ENCODE measurements at places on chromosomes 2 and 18.

- no peak for DNase-seq
These were observed 45.4 kb upstream of the LTBP1 start for GRCh38 chr2:32901313-32901712.

DNA sequence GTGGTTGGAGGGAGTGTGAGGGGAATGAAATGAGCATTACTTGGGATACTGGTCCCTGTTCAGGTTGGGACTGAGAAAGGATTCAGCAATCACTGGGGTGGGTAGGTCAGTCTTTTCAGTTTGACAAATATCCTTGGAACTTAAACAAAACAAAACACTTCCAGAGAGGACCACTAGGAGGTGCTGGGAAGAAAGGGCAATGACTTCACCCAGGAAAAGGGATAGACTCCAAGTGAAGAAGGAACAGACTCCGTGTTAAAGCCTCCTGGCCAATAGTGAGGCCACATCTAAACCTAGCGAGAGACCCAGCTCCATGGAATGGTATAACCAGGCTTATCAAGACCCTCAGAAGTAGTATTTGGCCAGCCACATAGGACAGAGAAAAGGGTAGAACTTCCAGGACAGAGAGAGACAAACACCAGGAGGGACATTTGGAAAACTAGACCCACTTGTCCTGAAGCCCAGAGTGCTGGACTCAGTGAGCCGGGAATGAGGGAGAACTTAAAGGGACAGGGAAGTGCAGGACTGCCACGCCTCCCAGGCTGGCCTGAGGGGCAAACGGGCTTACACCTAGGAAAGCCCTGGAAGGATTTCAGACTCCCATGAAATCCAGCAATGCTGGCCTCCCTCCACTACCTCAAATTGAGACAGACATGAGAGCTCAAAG, 19.6 kb upstream of the KCNG3 start:
- DNase-seq, result no peak

DNA sequence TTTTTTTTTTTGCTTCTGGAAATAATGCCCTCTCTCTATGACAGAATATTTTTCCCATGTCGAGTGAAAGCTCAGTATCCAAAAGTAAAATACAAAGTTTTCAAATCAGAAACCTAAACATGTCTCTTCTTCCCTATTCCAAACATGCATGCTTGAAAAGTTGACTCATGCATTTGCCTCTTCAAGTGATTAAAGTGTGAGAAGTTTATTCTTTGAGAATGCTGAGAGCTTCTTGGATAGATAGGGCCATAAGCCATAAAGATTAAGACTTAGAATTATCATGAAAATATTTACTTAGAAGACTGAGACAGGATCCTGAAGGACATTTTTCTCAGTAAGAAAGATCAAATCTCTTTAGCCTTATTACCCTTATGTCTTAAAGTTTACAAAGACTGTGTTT, 98.6 kb upstream of the EPB41L5 start:
- DNase-seq, result no peak

DNA sequence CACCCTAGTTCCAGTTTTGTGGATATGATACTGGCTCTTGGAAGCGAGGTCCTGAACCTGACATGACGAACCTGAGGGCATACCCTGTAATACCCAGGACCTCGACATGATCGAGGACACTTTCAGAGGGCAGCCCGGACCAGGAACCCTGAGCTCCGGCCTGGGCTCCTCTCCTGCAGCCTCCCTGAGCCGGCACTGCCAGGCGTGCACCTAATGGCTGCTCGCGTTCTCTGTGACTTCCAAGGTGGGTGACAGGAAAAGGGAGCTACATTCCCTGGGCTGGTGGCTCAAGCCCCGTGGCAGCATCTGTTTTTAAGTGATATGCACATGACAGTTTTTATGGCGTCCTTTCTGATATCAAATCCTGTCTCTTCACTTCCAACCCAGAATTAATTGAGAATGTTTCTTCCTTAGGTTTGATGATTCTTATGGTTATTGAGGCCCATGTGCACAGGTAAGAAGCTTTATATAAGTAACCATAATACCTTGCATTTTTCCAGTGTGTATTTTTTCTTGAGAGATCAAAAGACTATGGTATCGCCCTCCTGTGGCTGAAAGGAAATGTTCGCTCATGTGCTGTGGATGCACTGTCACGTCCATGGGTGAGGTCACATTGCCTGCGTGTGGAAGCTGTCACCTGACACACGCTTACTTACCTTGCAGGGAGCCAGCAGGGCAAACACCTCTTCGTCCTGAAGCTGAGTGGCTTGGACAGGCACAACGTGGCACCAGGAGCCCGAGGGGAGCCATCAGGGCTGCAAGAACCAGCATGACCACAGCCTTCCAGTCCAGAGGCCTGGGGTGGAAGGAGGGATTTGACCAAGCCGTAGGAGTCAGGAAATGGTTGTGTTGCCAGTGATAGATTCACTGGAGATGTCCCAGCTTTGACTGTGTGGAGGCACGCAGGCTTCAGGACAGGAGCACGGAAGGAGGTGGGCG, 367.4 kb upstream of the MYT1L start:
- no peak for DNase-seq

DNA sequence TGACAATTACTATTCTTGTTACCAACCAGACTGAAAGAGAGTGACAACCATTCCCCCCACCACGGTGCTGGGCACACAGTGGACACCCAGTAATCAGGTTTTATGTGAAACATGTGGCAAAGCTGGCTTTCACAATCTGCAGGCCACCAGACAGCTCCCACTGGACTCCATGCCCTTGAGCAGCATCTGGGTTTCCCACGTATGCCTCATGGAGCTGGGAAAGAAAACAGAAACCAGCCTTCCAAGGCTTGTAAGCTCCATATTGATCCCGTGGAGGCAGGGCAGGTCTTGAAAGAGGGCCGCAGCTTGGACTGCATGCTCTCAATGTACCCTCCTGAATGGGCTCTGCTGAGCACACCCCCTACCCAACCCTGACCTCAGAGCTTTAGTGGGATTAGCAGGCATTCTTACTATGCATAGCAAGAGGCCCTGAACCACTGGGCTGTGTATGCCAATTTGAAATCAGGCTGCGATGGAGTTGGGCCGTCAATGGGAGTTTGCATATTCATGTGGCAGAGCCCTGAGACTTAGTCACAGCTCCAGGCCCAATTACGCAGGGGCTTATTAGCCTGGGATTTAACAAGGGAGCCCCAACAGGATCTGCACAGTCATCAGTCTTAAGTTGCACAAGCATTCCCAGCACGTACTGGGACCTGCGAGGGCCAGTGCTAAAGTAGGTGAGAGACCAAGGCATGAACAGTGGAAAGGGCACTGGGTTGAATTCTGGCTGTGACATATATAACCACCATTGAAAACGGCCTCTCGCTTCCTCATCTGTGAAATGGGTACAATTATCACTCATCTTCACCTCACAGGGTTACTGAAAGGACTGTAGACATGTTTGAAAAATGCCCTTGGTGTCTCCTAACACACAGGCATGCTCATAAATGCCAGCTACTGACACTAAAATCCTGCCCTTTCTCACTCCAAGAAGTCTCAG, 10.5 kb downstream of the C1QL2 start:
- DNase-seq, result no peak

DNA sequence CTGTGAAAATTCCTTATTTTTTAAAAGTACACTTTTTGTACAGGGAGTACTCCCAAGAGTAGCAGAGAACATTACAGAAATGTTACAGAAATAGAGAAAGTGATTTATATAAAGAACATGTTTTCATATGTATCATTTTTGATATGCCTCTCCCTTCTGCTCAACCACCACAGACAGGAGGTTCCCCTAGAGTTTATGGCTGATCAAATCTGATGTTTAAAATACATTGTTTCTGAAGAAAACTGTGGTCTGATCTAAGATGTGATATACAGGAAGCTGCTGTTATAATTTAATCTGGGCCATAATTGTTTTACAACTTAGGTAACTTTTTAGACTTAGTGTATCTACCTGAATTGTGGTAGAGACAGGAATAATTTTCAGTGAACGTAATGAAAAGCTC, 37.0 kb downstream of the STAT4 start:
- DNase-seq, result no peak

DNA sequence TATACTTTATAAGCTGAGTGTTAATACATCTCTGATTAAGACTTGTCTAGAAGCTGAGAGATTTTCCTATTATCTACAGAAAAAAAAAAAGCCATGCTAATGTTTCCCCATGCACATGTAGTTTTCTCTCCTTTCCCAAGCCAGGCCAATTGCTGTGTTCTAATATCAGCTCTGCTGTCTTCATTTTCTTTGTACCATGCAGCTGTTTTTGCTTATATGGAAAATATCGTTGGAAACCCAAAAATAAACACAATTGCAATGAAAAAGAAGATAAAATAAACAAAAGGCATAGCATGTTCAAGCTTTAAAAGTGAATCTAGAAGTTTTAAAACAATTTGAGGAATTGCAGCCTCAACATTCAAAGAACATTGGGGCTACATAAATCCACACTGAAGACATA, 817.4 kb upstream of the ACVR2A start:
- DNase-seq, result no peak

GRCh38 chr18:25247725-25248124, 104.2 kb downstream of the ZNF521 start:
- DNase-seq, result no peak

DNA sequence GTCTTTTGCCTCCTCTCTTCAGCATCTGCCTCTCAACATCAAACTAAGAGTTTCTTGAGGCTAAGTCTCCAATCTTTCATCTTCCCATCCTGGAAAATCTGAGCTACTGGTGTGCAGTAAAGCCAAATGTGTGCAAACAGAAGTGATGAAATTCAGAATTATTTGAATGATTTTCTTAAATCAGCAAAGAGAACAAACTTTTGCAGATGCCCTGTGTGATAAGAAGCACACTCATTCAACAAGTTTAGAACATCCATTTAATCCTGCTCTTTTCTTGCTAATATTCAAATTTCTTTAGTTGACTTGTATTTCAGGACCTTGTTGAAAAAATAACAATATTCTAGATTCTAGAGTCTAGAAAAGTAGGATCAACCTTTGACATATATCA, 1374.9 kb upstream of the CELF4 start:
- DNase-seq, result no peak

- no peak for DNase-seq
These were observed 239.5 kb downstream of the DCDC2C start for GRCh38 chr2:3942841-3943240.

- DNase-seq, result no peak
These were observed 16.9 kb downstream of the CYP26B1 start for GRCh38 chr2:72130659-72131360.

DNA sequence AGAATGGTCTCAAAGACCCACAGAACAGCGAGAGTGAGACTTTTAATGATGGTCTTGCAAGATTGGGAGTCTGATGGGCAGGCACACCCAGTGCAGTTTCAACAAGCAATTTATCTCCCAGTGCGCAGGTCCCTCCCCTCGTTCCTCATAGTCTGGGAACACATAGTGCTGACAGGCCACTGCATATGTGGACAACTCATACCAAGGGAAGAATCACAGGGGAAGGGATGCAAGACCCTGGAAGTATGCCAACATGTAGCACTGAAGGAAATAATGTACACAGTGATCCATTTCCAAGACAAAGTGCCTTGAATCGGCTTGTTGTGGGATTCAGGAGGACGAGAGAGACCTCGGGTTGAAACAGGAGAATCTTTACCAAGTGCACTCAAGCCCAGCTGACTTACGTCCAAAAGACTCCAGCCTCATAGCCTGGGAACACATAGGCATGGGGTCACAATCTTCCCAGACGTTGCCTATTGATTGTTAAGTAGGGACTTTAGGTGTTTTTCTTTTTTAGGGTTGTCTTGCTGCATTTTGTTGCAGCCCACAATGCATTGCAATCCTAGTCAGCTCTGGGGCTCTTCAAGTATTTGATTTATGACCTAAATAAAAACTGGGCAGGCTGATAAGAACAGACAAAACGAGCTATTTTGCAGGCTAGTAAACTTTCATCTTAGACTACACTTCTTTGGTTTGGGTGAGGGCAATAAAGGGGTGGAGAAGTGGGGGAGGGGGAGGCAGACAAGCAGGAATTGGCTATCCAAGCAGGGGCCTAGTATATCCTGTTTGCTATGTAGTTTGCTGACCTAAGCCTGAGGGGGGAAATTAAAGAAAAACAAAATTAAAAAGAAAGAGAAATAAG, 24.7 kb upstream of the SERPINB5 start:
- no peak for DNase-seq

DNA sequence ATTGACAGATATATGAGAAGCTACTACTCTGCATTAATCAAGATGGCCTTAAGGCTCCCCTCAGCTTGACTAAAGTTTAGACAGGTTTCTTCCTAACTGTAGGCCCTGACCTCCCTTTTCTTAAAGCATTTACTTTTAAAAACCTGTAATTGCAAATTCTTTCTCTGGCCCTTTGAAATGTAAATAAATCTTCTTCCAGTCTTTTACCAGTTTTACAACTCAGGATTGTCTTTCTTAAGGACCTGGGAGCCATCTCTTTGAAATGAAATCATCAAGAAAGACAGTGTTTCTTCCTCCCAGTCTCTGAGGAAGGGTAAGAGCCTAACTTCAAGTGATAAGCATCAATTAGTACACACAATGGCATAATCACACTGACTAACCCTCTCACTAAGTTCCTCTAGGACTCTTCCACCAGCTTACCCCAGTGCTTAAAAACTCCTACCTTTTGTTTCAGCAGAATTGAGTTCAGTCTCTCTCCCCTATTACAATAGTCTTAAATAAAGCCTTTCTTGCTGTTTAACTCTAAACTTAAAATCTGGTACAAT, 58.7 kb upstream of the CDH20 start:
- DNase-seq, result no peak

Data from activated CD4-positive, alpha-beta T cell treated with anti-CD3 and anti-CD28 coated beads for 24 hours (primary cell).